Anterior cingulate cortex (tissue), 58 donors: ENCODE measurements at places on chromosomes 1 and 21.

- DNase-seq = no peak
Observed at GRCh38 chr1:30104551-30104950, 618.8 kb downstream of the MATN1 start.

DNA sequence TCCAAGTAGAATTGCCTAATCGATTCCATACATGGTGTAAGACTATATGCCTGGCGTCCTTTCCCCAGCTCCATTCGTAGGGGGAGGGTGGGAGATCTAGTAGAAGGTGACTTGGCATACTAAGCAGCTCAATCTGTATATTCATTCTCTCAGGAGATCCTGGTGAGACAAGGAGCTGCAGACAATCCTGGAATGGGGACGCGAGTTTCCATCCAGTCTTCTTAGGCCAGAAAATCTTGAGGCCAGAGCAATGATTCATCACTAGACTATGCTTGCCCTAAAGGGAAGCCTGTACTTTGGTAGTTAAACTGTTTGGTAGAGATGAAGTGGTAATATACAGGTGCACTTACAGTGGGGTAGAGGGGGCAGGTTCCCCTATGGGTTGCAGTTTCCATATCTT is 468.7 kb downstream of the ADGRL2 start:
- DNase-seq = no peak

DNA sequence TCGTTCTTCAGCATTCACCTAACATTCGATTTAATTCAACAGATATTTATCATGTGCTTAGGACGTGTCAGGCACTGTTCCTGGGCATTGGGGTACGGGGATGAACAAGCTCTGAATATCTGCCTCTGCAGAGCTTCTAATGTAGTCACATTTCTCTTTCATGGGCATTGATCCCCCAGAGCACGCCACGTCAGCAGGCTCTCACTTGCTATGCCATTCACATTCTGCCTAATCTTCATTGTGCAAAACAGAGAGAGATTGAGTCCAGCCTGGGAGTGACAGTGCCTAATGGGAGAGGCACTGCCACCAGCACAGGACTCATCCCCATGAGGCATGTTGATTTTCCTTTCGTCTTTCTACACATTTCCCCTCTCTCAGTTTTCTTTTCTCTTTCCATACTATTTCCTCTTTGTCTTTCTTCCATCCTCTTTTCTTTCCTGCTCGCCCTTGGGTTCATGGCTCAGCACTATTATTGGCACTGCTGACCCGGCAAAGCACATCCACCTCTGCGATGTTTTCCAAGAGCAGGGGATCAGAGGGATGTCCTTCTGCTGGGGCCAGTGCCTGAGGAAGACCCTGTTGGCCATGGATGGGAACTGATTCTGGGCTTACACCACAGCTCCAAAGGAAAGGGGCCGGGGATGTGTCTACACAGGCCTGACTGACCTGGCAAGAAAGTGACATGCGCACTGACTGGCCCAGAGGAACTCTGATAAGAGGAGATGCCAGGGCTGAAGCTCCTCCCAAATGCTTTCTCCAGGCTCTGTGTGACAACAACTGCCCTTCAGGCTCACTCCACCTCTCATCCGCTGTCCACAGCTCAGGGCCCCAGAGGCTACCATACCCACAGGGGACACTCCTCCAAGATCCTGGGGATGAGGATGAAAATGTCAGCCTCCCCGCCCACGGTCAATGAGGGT is 195.9 kb downstream of the TOMM20 start:
- DNase-seq = peak; percentile 6

DNA sequence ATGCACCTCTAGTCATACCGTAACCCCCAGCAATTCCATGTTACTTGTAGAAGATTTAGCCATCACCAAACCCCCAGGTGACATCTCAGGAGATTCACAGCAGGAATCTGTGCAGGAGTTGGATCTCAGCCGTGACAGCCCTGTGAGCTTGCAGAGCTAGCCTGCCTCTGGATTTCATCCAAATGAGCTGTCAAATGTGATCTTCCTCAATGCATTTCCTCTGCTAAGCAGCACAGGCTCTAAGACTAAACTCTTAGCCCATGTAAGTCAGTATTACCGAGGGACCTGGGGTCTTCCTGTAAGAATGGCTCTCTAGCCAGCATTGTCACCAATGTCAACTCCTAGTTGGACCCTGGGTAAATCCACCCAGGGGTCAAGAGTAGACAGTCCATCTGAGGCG is 41.7 kb downstream of the UMODL1 start:
- no peak for DNase-seq

DNA sequence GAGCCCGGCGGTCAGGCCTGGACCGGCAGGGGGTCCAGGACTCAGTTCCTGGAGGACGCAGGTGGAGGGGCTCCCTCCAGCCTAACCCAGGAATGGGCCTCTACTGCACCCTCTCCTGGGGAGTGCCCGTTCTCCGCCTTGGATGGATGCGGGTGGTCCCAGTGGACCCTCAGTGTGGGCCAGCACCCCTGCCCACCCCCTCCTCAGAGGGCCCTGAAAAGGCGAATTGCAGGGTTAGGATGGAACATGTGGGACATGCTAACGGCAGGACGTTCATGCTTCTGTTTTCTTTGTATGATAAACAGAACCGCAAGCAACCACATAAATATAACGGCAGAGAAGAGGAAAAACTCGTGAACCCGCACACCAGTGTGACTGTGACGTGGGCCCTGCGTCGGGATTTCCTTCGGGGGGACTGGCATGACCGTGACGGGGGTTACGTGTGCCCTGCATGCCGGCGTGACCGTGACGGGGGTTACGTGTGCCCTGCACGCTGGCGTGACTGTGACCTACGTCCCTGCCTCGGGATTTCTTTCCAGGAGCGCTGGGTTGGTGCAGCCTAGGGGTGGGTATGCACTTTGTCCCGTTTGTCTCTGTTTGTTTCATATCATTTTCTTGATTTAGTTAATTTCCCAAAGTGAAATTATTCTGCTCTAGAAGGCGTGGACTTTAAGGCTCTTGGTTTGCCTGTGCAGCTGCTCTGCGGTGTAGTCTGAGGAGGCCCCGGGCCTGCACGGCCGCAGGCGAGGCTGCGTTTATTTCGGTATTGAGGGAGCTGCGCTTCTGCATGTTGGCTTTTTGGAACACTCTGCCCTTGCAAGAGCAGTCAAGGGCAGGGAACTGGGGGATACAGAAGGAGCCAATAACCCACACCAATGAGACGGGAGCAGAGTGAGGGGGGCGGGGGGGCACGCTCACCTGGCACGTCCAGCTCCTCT is 3.1 kb downstream of the FTCD start:
- no peak for DNase-seq

- DNase-seq = no peak
Observed at GRCh38 chr1:193270996-193271395, 84.6 kb upstream of the B3GALT2 start.

DNA sequence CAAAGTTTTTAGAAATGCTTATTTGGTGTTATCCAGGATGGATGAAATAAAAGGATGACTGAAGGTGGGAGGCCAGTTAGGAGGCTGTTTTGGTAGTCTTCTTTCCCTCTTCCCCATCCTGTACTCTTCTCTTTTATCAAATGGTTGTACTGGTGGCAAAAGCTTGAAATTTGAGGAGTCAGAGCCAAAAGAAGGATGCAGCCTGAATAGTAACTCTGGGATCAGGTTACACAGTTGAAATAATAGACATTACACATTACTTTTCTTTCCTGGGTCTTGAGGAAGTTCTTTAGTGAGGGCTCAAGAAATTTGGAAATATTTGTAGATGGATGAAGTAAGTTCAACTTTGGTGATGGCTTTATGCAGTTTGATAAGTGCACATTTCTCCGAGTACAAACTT is 108.6 kb downstream of the GPR52 start:
- DNase-seq = no peak

- DNase-seq = no peak
Observed at GRCh38 chr1:22830757-22831340, 120.2 kb downstream of the EPHB2 start.

- DNase-seq = no peak
Observed at GRCh38 chr1:12441414-12442105, 176.4 kb downstream of the DHRS3 start.

DNA sequence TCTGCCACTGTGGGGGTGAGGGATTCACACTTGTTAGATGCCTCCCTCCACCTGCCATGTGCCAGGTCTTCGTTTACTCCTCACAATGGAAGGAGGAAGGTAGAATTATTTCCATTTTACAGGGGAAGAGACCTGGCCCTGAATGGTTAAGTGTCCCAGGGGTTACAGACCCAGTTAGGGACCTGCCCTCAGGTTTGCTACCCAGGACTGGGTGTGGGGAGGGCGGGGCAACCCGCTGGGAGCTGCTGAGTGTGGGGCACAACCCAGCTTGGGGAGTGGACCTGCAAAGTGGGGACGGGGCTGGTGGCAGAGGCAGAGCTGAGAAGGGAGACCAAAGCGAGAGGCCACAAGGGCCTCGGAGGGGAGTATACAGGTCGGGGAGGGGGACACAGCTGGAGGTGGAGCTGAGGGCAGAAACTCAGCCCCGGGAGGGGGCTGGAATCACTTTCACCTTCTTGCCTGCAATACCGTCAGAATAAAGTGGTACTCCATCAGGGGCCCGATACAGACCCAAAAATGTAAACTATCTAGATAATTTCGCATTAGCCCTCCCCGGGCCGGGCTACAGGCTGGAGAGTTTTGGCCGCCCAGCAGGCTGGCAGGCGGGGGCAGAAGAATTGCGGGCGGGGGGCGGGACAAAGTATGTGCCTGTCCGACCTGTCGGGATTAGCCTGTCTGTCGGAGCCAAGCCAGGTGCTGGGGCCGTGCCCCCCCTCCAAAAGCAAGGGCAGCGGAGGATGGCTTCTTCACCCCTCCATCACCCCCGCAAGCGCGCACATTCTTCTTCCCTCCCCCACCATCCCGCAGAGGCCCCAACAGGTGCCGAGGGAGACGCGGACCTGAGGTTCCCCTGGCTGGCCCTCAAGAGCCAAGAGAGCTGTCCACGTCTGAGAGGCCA is 1.4 kb downstream of the RSPO1 start:
- DNase-seq = no peak

GRCh38 chr1:19014765-19015164 is 58.3 kb upstream of the IFFO2 start:
- DNase-seq = no peak

DNA sequence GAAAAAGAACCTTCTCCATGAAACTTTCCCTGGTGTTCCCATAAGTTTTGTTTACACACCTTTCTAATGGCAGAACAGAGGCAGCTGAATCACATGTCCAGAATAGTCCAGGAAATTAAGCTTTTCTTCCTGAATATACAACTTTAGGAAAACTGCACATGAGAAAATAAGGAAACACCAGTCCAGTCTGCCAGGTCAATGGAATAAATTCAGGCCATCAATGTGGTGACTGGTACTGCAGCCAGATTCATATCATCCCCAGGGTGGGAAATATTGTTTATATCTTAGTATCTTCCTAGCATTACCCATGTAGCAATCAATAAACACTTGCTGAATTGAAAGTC is 6.7 kb upstream of the FBXO28 start:
- no peak for DNase-seq
